ENCODE measurements at places on chromosomes 6 and 20. TPM values are rescaled to one million over a fixed set of nuclear protein-coding genes. Genes with fewer than 3 reads are reported as not detected.
A peak's percentile ranks its signal among the peaks of the same experiment; 100 is the strongest.

Gene HTR1E
- total RNA-seq: not detected

DNA sequence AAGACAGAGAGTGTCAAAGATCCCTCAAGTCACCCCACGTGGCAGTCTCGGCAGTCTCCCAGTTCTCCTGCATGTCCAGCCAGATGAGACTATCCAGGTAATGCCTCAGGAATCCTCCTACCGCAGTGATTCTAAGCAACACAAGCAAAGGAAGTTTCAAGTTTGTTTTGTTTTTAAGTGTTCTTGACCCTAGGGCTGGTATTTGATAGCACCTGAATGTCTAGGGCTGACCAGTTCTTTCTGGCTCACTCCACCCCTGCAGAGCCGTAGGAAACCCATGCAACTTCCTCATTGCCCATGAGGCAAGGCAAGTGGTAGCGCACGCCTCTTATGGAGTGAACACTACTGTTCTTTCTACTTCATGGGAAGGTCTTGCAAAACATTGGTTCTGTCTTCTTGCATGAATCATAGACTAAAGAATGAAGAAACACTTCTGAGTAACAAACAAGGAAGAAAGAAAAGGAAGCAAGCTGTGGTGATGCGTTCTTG lies 24.8 kb upstream of the FOXQ1 start:
- peak; percentile 90 for DNase-seq

- DNase-seq: no peak
Observed at GRCh38 chr6:119280080-119280479, 69.5 kb downstream of the MAN1A1 start.

DNA sequence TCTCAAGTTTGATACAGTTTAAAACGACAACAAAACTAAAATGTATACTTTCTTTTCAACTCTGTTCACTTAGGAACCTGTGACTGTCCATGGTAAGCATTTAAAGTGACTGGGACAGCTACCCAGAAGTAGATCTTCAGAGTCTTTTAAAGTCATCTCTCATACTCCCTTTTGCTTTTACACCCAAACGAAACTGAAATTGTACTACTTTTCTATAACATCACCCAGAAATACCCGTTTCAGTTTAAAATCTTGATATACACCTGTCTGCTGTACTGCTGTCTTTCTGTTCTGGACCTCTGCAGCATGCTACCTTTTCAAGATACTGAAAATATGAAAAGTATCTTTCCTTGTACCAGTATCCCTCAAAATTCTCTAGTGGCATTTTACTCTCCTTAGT lies 170.4 kb upstream of the THEMIS start:
- no peak for DNase-seq

Gene ADGRG6
- 6.6 TPM for total RNA-seq

Gene CD24
- 389 TPM for total RNA-seq

DNA sequence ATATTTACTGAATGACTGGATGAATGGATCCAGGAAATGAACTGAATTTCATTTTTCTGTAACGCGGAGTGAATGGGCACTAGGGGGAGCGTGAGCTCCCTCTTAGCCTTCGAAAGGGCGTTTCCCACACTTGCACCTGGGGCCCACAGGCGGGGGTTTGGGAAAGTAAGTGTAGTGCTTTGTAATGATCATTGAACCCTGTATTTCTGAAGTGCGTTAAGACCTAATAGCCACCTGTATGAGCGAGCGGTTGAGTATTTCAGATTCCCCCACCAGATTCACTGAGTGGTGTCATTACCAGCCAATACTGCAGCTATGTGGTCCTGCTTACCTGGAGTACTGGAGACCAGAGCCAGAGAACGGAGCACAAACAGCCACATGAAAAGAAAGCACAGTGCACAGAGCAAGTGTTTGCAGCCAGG lies 10.5 kb downstream of the SYTL3 start:
- peak; percentile 70 for DNase-seq

Gene PTPRT
- total RNA-seq: not detected

- no peak for DNase-seq
Observed at GRCh38 chr6:42907336-42907735, 8.5 kb upstream of the PTCRA start.

GRCh38 chr6:44192428-44193041 lies 24.2 kb upstream of the MYMX start:
- peak; percentile 30 for DNase-seq

Gene MSH5
- total RNA-seq: 20.9 TPM

- no peak for DNase-seq
Observed at GRCh38 chr6:13946506-13946905, 21.8 kb downstream of the RNF182 start.

Gene OR2H1
- total RNA-seq: not detected

DNA sequence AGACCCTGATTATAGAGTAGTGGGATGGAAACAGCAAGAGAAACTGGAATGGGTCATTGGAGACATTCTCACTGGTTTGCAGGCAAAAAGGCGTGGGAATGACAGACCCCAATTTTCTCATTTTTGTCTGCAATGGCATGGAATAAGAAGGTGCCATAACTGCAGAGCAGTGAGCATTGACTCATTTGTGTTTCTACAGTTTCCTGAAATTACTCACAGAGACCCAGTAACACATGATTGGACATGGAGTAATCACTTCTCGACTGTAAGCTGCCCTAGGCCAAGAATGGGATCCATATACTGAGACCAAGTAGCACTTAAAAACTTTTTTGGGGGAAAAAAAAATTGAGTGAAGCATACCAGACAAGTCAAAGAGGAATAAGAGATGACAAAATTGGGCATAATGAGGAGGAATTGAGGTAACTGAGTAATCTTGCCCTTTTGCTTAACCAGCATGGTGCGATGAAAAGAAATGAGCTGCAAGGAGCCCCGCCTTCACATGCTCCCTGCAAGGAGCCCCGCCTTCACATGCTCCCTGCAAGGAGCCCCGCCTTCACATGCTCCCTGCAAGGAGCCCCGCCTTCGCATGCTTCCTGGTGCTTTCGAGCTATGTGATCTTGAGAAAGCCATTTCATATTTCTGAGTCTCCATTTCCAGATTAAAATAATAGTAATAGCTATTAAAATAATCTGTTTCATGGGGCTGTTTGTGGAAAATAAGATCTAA lies 44.1 kb downstream of the NHSL1 start:
- DNase-seq: no peak

DNA sequence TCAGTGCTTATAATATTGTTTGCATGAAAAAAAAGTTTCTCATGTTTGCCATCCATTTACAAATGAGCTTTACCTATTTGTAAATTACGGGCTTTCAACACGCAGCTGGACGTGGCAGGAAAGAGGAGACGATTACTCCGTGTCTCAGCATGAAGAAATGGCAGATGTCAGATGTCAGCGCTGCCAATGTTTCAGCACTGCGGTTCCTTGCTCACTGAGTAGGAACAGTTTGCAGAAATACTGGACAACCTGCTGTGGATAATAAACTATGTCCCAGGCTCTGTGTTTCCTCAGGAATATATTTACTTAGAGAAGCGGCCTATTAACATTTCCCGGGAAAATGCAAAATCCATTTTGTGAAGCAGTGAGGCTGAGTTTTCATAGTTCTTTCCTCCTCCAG lies 22.7 kb downstream of the RAMACL start:
- DNase-seq: no peak

Gene FKBP1C
- total RNA-seq: 0.08 TPM

DNA sequence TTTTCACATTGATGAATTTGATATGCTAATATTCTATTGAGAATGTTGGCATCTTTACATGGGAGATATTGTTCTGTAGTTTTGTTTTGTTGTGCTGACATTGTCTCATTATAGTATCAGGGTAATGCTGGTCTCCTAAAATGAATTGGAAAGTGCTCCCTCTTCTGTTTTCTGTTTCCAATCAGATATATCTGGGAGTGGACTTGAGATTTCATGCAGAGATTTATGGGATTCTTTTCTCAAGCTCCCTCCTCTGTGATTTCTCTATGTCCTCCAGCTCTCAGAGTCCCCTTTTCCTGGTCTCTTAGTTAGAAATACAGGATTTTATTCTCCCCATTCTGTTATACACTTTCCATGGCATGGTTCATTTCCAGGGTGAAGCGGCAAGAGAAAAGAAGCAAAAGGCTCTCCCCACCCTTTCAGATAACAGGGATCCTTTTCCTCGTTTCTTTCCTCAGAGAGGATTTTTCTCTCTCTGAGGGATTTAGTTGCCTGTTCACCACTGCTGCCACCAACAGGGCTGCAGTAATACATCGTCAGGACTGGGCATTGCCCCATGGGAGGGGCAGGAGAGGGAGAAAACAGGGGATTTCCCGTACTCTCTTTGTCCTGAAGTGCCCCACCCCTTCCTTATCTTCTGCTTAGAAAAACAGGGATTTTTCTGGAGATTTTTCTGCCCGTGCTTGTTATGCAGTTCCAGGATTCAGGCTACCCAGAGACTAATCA lies 59.3 kb upstream of the STMND1 start:
- peak; percentile 13 for DNase-seq
